ENCODE measurements at places on chromosomes 2 and 18. TPM values are rescaled to one million over a fixed set of nuclear protein-coding genes. Genes with fewer than 3 reads are reported as not detected.

The LRATD1 gene
- 5.6 TPM for total RNA-seq

- no peak for DNase-seq
- no peaks in the 10 kb centered on the region for H3K36me3 ChIP-seq
- H3K4me1 ChIP-seq: no peaks in the 10 kb centered on the region
Observed at GRCh38 chr18:649341-649740, 8.1 kb upstream of the TYMS start.

The KCNG2 gene
- 1.7 TPM for total RNA-seq

The KCNJ13 gene
- total RNA-seq: not detected

- no peaks in the 10 kb centered on the region for H3K27me3 ChIP-seq
- H3K36me3 ChIP-seq: no peaks in the 10 kb centered on the region
- no peak for DNase-seq
- no peak overlapping the region for H3K4me3 ChIP-seq
Observed at GRCh38 chr2:101302016-101302415, 6.5 kb downstream of the RNF149 start.

DNA sequence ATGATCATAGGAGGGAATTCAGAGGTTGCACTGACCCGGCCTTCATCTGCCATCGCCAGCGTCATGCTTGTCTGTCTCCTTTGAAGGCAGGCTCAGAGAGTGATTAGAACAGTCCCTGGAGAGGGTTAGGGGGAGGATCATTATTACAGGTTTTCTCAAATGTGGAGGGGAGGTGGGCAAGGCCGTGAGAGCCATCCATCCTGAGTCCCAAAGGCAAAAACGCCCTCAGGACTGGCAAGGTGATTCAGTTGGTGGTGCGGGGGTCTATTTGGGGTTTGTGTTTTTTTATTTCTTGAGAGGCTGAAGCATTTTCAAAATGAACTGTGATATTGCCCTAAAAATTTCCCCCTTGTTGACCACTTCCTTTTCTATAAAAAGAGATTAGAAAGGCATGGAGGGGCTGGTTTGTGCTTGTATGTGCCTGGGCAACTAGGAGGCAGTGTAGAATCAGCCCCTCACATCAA lies 39.3 kb upstream of the GYPC start:
- no peaks in the 10 kb centered on the region for H3K27me3 ChIP-seq
- no peak for DNase-seq
- no peak overlapping the region for H3K27ac ChIP-seq
- no peaks in the 10 kb centered on the region for H3K36me3 ChIP-seq

DNA sequence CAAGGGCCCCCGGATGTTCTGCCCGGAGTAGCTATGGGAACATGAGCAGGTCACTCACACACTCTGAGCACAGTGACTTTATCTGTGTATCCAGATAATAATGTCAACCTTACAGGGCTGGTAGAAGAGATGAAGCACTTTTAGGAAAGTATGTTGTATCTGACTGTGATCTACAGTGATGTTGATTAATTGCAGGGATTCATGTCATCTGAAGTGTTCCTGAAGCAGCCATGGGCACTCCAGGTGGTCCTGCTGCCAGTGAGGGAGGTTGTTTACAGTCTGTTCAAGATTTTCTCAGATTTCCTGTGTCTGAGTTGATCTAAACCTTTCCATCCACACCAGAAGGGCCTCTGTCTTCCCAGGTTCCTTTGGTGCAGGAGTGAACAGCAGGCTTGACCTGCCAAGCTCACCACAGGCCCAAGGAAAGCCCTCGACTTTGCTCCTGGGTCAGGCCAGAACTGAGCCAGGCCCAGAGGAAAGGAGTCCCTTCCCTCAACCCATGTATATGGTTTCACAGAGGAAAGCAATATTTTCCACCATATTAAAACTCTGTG lies 28.0 kb downstream of the KIAA2012 start:
- no peak overlapping the region for H3K4me3 ChIP-seq
- DNase-seq: no peak
- peaks cover 6% of the 10 kb centered on the region for H3K4me1 ChIP-seq
- H3K36me3 ChIP-seq: no peaks in the 10 kb centered on the region
- H3K27me3 ChIP-seq: no peaks in the 10 kb centered on the region

DNA sequence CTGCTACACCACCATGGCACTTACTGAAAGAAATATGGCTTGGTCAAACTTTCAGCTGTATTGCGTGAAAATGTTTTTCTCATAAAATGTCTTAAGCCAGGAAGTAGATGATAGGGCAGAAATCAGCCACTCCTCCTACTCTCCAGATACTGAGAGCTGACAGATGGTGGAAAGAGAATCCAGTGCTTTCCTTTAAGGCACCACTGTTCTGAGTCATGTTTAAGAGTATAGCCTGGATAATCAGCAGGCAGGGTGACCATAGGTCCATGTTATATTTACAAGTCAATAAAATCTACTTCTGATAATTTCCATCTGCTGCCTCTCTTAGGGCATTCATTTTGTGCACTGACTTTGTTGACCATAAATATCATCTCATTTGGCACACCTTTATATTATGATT lies 21.9 kb downstream of the ARPC2 start:
- no peak overlapping the region for H3K4me3 ChIP-seq
- H3K27me3 ChIP-seq: no peaks in the 10 kb centered on the region
- no peak overlapping the region for H3K27ac ChIP-seq
- no peak for DNase-seq
- H3K4me1 ChIP-seq: peaks cover 7% of the 10 kb centered on the region
- H3K36me3 ChIP-seq: peaks cover 62% of the 10 kb centered on the region

- H3K4me3 ChIP-seq: no peak overlapping the region
- no peak overlapping the region for H3K27ac ChIP-seq
- H3K27me3 ChIP-seq: no peaks in the 10 kb centered on the region
Observed at GRCh38 chr2:144052083-144052482, 467.8 kb downstream of the ZEB2 start.

The RFX8 gene
- not detected for total RNA-seq

DNA sequence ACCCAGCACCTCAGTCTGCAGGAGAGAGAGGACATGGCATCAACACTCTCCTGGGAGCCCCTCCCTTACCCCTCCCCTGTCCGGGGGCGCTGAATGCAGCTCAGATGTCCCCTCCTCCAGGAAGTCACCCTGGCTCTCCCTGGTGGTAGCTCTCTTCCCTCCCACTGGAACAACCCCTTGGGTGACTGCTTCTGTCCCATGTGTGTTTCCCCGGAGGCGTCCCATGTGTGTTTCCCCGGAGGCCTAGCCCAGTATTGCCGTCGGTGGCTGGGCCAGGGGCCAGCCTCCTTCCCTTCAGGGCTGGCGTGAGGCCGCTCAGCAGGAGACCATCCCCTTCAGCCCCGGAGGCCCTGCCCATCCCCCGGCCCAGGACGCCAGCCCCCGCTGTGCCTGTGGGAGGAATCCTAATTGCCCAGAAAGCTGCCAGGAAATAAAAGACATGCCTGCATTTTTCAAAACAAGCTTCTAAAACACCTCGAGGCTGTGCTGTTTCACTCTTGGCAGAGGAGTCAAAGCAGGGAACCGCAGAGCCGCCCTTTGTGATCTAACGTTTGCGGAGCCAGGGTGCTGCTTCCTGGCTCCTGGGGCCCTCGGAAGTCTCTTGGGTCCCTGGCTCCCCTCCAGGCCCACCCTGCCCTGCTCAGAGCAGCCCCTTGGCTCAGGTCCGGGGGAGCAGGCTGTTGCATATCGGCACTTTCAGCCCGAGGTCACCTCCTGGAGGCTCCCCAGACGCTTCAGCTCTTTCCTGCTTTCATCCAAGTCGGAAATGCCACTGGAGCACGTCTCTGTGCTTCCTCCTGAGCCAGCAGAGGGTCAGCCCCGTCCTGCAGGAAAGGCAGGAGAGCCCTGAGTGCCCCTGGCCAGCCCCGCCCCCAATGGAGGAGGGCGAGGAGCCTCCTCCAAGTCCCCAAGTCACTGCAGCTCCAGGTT lies 11.4 kb downstream of the SNED1 start:
- H3K4me1 ChIP-seq: peaks cover 18% of the 10 kb centered on the region
- H3K27me3 ChIP-seq: no peaks in the 10 kb centered on the region
- peaks cover 3% of the 10 kb centered on the region for H3K36me3 ChIP-seq
- peak; percentile 91 for DNase-seq

The CFC1B gene
- total RNA-seq: not detected

The NXPH2 gene
- total RNA-seq: not detected

GRCh38 chr2:209629597-209629996 lies 142.0 kb upstream of the UNC80 start:
- no peak overlapping the region for H3K4me3 ChIP-seq
- H3K27me3 ChIP-seq: no peaks in the 10 kb centered on the region
- no peaks in the 10 kb centered on the region for H3K36me3 ChIP-seq

- H3K27me3 ChIP-seq: no peaks in the 10 kb centered on the region
- H3K27ac ChIP-seq: no peak overlapping the region
- no peak overlapping the region for H3K4me3 ChIP-seq
Observed at GRCh38 chr2:84807063-84807485, 73.8 kb downstream of the TRABD2A start.

The RNU2-63P gene
- total RNA-seq: not detected

- DNase-seq: no peak
- no peak overlapping the region for H3K27ac ChIP-seq
- peaks cover 96% of the 10 kb centered on the region for H3K36me3 ChIP-seq
Observed at GRCh38 chr2:206783718-206784117, 18.3 kb downstream of the FASTKD2 start.

GRCh38 chr18:58848685-58849084 lies 16.0 kb upstream of the ZNF532 start:
- DNase-seq: no peak
- no peak overlapping the region for H3K4me3 ChIP-seq
- H3K27ac ChIP-seq: no peak overlapping the region
- peaks cover 7% of the 10 kb centered on the region for H3K4me1 ChIP-seq
- H3K27me3 ChIP-seq: no peaks in the 10 kb centered on the region
- H3K36me3 ChIP-seq: no peaks in the 10 kb centered on the region

DNA sequence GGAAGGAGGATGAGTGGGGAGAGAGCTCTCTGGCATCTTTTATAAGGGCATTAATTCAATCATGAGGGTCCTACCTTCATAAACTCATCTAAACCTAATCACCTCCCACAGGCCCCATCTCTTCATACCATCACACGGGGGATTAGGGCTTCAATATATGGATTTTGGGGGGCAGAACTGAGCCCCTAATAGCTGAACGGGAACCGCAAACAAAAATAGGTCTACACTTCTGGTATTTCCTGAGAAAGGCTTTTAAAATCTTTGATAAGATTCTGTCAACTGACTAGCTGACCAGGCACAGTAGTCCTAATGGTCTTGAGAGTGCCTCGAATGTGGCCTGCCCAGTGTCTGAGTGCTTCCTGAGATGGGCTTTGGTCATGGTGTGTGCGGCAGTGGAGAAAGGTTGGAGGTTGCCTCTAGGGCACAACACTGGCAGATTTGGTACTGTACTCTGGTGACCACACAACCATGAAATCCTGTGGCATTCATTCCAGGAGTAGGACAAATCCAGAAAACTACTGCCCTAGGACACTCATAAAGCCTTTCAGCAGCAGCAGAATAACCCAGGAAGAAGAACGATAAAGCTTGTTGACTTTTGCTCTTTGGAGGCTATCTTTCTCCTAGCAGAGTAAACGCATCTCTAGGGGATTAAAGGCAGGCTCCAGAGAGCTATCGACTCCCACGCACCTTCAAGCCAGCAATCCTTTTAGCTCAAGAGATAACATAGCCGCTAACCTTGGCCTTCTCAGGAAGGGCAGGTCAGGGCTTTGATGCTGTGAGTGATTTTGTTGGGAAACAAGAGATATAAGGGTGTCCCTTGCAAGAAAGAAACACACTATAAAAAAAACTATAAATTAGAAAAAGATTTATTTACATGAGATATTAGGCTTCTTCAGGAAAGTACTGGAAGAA lies 12.3 kb upstream of the APOB start:
- no peak overlapping the region for H3K4me3 ChIP-seq
- H3K27ac ChIP-seq: no peak overlapping the region
- DNase-seq: no peak
- no peaks in the 10 kb centered on the region for H3K36me3 ChIP-seq
- H3K4me1 ChIP-seq: no peaks in the 10 kb centered on the region
- no peaks in the 10 kb centered on the region for H3K27me3 ChIP-seq

DNA sequence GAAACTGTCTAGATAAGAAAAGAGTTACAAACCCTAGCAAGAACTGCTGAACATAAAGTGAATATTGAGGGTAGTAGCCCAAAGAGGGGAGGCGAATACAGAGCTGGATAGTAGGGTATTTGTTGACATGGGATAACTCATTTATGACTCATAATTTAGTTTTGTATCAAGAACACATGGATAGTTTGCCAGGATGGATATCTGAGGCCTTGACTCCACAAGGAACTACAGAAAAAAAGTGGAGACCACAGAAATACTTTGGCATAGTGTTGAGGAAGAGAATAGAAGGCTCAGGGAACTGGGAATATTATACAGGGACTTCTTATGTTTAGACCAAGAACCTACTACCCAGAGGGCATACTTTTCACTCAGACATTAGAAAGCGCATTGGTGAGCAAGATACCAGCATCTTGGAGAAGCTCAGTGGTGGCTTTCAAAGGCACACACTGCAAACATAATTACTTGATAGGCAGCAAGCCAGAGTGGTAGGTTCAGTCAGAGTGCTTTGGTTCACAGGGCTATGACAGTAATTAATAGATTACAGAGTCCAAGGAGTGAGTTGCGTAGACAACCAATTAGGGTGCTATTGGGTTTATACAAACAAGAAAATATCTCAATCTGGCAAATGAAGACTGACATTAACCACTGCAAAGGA lies 51.9 kb upstream of the ZBTB7C start:
- no peaks in the 10 kb centered on the region for H3K36me3 ChIP-seq
- no peaks in the 10 kb centered on the region for H3K27me3 ChIP-seq
- no peak overlapping the region for H3K27ac ChIP-seq
- no peak for DNase-seq

GRCh38 chr2:72204156-72204785 lies 56.6 kb upstream of the CYP26B1 start:
- no peaks in the 10 kb centered on the region for H3K27me3 ChIP-seq
- peak overlapping the region; percentile 23 for H3K27ac ChIP-seq
- DNase-seq: no peak
- peaks cover 24% of the 10 kb centered on the region for H3K4me1 ChIP-seq

The CABYR gene
- 3.3 TPM for total RNA-seq

GRCh38 chr18:42068030-42068429 lies 113.0 kb downstream of the PIK3C3 start:
- no peaks in the 10 kb centered on the region for H3K27me3 ChIP-seq
- peaks cover 55% of the 10 kb centered on the region for H3K36me3 ChIP-seq
- no peak overlapping the region for H3K4me3 ChIP-seq
- no peaks in the 10 kb centered on the region for H3K4me1 ChIP-seq
- DNase-seq: no peak

DNA sequence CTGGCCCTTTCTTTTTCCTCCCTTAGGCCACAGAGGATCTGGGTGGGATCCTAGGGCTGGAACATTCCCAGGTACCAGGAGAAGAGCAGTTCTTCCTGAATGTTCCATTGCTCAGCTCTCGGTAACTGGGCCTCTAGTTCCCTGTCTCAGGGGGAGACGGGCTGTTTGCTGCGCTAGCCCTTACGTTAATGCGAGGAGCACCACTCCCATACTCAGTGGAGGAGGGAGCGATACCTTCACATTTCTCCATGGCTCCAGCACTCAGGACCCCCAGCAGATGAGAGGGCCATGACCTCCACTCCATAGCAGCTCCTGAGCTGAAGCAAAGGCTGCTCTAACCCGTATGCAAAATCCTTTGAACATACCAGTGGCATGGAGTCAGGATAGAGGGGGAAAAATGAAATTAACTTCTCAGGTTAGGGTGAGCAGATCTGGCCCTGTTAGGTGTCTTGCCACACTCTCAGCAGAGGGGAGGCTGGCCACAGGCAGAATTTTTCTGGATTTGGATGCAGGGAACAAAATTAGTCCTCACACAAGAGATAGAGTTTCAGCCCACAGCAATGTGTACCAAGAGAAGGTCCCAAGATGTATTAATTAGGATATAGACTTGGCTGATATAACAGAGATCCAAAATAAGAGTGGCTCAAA lies 206.7 kb downstream of the ZFP36L2 start:
- H3K36me3 ChIP-seq: no peaks in the 10 kb centered on the region
- H3K27me3 ChIP-seq: no peaks in the 10 kb centered on the region
- H3K4me3 ChIP-seq: no peak overlapping the region
- no peak for DNase-seq

GRCh38 chr2:239193925-239194677 lies 206.7 kb downstream of the HDAC4 start:
- H3K36me3 ChIP-seq: peaks cover 35% of the 10 kb centered on the region
- peaks cover 4% of the 10 kb centered on the region for H3K4me1 ChIP-seq
- H3K27ac ChIP-seq: peak overlapping the region; percentile 30
- H3K4me3 ChIP-seq: no peak overlapping the region

Measured in esophagus muscularis mucosa (tissue), 4 donors.